ENCODE measurements at places on chromosomes 12 and 14.

GRCh38 chr12:52241205-52241842 lies 8.3 kb downstream of the KRT7 start:
- DNase-seq, result no peak

GRCh38 chr12:45762185-45763110 lies 32.9 kb downstream of the ARID2 start:
- peak; percentile 80 for DNase-seq

GRCh38 chr14:100219126-100219785 lies 19.7 kb upstream of the YY1 start:
- no peak for DNase-seq

DNA sequence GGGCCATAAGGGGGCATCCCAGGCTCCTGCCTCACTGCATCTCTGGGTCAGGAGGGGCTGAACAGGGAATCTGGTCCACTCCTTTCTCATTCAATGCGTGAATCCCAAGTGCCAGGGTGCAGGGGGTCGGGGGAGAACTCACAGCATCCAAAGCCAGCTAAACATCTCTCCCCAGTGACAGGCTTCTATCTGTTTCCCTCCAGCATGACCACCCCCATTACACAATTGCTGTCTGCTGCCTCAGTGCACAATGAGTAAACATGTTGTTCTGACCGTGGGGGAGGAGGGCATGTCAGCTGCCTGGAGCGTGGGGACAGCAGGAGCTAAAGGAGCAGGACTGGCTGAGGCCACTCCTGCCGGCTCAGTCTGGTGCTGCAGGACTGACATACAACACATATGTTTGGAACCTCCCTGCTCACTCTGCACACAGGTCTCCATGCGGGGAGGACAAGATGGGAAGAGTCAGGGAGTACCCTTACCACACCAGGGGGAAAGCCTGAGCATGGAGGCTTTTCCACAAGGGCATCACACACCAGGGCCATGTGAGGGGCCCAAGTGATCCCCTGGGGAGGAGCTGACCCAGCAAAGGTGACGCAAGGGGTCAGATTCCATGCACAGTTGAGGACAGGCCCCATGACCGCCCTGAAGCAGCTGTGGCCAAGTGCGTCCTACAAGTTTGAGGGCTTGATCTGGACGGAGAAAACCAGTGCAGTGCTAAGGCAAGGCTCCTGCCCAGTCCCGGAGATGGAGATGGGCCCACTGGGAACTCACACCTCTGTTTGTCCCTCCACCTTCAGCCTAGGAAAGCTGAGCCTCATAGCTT lies 1.4 kb downstream of the TNS2 start:
- peak; percentile 76 for DNase-seq

GRCh38 chr14:70257526-70257925 lies 68.8 kb upstream of the SLC8A3 start:
- DNase-seq, result no peak

DNA sequence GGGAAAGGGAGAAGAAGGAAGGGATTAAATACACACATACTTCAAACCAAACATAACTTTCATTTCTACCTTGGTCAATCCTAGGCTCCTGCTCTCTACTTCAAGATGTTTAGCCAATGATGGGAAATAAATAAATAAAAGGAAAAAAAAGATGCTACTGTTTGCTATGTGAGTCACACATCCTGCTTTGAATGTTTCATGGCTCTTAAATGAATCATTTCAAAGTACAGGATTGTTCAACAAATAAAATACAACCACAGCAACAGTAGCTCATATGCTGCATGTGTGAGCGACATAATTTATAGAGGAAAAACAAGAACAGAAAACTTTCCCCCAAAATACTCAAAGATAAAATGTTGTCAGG lies 54.3 kb upstream of the NPFF start:
- DNase-seq, result peak; percentile 88

- DNase-seq, result no peak
These were observed 328 bp downstream of the INTS13 start for GRCh38 chr12:26937443-26937862.

- DNase-seq, result peak; percentile 89
These were observed 40.9 kb downstream of the CCDC85C start for GRCh38 chr14:99562856-99563748.

DNA sequence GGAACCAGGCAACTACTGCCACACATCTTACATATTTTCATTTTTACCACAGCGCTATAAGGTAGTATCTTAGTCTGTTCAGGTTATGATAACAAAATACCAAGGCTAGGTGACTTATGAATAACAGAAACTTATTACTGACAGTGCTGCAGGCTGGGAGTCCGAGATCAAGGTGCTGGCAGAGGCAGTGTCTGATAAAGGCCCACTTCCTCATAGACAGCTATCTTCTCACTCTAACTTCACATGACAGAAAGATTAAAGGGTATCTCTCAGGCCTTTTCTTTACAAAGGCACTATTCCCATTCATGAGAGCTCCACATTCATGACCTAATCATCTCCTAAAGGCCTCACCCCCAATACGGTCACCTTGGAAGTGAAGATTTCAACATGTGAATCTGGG lies 59.8 kb upstream of the MDM1 start:
- DNase-seq, result no peak

GRCh38 chr12:130143136-130143535 lies 19.1 kb upstream of the FZD10 start:
- DNase-seq, result no peak

DNA sequence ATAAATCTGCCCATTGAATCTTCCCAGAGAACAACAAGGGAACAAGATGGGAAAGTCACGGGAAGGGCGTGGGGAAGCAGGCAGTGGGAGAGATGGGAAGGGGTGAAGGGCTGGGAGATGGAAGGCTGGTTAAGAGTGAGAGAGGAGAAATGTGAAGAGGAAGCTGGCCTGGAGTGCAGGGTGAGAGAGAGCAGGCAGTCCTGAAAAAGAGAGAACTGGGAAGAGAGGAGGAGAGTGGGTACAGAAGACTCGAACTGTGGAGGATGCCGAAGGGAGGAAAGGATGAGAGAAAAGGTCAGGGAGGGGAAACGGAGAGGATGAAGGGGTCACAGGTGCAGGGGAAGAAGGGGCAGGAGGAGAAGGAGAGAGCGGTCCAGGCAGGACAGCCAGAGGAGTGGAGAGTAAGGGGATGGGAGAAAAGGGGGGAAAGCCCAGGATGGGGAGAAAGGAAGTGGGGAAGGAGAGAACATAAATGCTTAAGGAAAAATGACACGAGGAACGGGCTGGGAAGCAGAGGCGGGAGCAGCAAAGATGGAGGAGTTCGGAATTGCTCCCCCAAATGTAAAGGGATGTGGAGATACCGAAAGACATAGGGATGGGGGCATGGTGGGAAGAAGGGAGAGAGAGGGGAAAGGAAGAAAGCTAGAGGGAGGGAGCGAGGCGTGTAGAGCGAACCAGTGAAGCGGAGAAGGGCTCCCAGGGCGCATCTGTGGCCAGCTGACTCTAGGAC lies 1.2 kb downstream of the PIANP start:
- DNase-seq, result no peak

GRCh38 chr12:103572312-103573045 lies 14.6 kb upstream of the STAB2 start:
- DNase-seq, result no peak

DNA sequence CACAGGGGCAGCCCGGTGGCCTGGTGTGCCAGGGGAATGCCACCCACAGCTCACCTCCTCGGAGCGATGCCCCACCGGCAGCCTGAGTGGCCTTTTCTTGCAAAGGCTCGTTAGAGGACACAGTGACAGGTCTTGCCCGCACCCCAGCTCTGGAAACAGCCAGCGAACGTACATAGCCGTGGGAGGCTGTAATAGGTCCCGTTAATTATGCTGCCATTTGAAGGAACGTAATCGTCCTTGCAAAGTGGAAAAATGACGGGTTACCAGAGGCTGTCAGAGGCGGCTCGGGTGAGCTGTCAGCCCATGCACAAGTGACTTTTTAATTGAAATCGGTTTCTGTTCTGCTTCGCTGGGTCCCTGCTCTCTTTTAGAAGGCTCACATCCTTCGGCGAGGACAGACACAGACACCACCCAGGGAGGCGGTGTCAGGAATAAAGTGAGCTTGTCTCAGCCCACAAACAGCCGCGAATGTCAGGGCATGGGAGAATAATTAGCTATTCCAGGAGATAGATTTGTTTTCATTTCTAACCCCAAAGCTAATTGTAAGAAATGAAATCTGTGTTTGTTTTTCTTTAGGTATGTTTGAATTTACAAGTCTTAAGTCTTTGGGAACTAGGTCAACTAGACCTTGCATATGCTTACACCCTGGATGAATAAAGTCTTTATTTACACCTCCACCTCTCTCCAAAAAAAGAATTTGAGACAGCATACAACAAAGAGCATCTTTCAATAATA lies 77.2 kb upstream of the RFLNA start:
- DNase-seq, result peak; percentile 37

DNA sequence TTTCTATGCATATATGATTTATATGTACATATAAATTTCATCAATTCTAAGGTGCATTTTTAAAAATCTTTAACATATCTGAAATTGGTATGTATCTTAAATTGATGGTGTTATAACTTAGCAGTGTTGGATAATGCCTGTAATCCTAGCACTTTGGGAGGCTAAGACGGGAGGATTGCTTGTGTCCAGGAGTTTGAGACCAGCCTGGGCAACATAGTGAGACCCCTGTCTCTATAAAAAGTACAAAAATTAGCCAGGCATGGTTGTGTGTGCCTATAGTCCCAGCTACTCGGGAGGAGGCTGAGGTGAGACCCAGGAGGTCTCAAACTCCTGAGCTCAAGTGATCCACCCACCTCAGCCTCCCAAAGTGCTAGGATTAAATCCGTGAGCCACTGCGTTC lies 6.5 kb upstream of the GALNT6 start:
- DNase-seq, result no peak

GRCh38 chr12:89185181-89185580 lies 167.1 kb downstream of the DUSP6 start:
- DNase-seq, result no peak

- no peak for DNase-seq
These were observed 121.3 kb downstream of the SAMD4A start for GRCh38 chr14:54688229-54688628.

GRCh38 chr14:32426586-32427388 lies 97.7 kb downstream of the AKAP6 start:
- no peak for DNase-seq

DNA sequence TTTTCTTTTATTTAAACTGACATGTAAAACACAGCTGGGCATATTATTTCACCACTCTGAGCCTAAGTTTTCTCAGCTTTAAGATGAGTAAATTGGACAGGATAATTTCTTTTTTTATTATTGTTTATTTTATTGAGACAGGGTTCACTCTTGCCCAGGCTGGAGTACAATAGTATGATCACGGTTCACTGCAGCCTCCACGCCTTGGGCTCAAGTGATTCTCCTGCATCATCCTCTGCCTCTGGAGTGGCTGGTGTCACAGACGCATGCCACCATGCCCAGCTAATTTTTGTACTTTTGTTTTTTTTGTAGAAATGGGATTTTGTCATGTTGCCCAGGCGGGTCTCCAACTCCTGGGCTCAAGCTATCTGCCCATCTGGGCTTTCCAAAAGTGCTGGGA lies 12.7 kb downstream of the BMAL2 start:
- DNase-seq, result no peak

DNA sequence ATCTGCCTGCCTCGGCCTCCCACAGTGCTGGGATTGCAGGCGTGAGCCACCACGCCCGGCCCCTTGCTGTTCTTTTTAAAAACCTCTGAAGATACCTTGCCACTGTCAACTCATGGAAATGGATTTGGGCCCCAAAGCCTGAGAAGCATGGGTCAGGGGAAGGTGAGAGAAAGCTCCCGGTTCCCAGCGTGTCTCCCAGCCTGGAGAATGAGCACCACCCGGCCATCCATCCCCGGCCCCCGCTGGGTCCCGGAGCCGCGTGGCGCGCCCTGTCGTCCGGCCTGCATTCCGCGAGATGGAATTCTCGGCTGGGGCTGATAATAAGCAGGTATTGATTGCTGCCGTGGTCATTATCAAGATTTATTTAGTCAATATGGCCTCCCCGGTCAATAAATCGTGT lies 126.5 kb upstream of the MYL2 start:
- no peak for DNase-seq

GRCh38 chr14:45194964-45195363 lies 58.0 kb downstream of the MIS18BP1 start:
- no peak for DNase-seq

DNA sequence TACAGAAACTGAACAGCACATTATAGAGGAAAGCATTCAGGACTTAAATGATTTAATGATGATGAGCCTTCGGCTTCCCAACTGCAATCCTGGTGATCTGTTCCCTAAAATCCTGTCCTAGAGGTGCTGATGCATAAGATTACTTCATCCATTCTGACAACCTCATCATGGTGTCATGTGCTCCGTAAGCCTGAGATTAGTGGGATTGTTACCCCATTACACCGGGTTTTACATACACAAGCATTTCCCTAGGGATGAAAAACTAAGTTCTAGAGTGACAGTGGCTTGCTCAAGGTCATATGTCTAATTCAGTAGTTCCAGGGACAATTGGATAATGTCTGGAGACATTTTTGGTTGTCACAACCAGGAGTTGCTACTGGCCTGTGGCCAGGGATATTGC lies 2.5 kb upstream of the RNASE13 start:
- DNase-seq, result no peak

GRCh38 chr12:5997260-5997659 lies 52.2 kb upstream of the ANO2 start:
- DNase-seq, result no peak

DNA sequence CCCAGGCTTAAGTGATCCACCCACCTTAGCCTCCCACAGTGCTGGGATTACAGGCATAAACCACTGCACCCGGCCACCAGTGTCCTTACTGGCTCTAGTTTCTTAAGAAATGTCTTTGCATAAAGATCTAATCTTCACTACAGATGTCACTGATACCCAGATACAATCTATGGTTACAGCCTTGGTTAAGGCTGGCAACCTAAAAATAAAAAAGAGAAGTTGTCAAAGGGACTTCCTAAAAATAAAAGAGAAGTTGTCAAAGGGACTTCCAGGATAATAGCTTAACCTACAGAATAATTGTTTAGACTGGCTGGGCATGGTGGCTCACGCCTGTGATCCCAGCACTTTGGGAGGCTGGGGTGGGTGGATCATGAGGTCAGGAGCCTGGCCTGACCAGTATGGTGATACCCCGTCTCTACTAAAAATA lies 27.6 kb downstream of the ETFBKMT start:
- DNase-seq, result no peak
